ENCODE measurements at places on chromosomes 11 and 22.

GRCh38 chr11:69971741-69972140, 106.4 kb upstream of the ANO1 start:
- no peak for DNase-seq

GRCh38 chr11:2987881-2988861, 4.0 kb downstream of the NAP1L4 start:
- DNase-seq = peak; percentile 23

DNA sequence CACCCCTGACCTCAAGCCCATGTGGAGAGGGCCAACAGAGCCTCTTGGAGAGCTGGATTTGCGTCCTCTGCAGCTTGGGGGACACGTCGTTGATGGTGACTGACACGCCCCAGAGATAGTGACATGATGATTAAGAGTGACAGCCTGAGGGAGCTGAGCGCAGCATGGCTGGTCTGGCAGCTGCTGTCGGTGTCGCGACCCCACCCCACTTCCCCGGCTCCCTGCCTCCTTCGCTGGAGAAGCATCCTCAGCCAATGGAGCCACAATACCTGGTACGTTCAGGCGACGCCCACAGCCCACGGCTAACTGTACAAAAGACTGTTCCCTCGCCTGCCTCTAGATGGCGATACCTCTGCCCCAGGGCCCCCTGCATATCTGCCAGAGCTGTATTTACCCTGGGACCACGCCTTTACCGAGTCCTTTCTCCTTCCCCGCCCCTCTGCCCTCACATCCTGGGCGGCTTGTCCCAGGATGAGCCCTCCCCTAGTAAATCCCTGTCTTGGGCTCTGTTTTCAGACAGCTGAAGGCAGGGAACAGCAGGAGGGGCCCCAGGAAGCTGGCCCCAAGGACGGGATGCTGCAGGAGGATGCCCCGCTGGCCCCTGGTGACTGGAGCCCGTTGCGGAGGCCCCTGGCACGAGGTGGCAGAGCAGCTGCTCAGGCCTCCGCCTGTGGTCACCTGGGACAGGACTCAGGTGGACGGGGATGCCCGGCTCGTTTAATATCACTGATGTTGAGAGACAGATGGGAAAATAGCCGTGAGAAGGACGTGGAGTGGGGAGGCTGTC, 90.6 kb downstream of the RPS6KA4 start:
- DNase-seq = peak; percentile 95

DNA sequence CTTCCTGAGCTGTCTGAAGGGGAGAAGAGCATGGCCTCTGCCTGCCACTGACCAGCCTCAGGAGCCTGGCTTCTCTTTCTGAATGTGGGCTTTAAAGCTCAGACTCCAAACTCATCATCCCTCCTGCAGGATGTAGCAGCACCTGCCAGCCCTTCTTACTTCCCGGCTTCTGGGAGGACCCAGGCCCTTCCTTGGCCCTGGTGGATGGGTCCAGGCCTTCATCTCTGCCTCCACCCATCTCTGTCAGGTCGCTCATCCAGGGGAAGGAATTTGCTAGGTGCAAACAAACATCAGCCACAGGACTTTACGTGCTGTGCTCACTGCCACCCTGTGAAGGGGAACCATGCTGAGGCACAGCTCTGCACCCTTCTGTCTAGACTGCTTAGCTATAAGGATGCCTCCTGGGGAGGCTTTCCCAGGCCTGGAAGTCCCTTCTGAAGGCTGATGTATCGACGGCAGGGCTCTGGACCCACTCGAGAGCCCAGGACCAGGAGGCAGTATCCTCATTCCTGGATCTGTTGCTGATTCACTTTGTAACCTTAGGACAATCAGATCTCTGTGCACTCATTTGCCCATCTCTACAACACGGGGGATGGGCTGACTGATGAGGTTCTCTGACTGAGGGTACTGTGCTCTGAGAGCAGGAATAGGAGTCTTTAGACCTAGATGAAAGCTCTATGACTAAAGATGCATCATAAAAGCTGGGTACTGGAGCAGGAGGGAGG, 30.9 kb downstream of the USP35 start:
- peak; percentile 41 for DNase-seq

DNA sequence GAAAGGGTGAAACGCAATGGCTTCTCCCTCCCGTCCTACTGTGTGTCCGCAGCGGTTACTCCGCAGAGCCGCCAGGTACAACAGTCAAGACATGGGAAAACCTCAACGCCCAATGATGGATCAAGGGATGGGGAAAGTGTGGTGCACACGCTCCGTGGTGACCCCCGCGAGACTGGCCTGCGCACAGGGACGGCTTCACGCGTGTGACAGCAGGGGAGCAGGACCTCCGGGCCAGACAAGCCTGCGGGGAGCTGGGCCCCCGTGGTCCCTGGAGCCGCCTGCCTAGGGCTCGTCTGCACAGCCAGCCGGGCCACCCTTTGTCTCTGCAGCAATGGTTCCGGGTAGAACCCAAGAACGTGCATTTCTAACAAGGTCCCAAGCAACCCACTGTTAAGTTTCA, 31.7 kb upstream of the MOB2 start:
- DNase-seq = no peak
